ENCODE measurements at places on chromosomes 1 and 21. TPM values are rescaled to one million over a fixed set of nuclear protein-coding genes. Genes with fewer than 3 reads are reported as not detected.

HNRNPCL2 gene
- not detected for total RNA-seq

SOX13 gene
- 13.1 TPM for total RNA-seq

KCNC4 gene
- total RNA-seq: 6.1 TPM

ADGRL2 gene
- 52.5 TPM for total RNA-seq

Data from left ventricle myocardium inferior (tissue), 1 donor.